ENCODE measurements at places on chromosomes 16 and 17. TPM values are rescaled to one million over a fixed set of nuclear protein-coding genes. Genes with fewer than 3 reads are reported as not detected.

DNA sequence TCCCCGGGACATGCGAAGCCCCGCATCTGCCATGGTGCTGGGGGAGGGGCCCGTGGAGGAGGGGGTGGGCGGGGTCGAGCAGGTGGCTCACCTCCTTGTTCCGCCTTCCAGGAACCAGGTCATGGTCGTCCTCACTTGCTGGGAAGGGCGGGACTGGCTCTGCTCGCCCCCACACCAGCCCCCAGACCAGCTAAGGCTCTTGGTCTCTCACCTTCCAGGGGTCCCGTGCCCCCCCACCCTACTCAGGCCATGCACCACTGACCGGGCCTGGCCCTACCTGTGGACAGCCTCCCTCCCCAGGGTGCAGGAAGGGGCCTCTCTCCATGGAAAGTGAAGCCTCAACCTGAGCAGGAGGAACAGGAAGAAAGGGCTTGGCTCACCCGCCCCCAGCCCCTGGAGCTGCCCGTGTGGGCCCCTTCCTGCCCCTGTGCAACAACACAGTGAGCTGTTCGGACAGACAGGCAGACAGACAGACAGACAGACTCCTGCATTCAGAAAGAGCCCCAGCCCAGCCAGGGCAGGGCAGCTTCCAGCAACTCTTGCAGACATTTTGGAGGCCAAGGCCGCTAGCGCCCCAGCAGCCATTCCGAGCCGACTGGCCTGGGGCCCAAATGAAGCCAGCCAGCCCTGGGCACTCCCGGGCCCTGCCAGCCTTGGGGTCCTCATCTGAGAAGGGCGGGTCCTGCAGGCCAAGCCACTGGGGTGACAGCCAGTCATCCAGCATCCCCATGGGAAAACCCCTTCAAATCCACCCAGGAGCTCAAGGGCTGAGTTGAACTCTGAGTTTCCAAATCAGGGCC, 8.1 kb upstream of the KREMEN2 start:
- no peak overlapping the region for H3K27ac ChIP-seq
- H3K4me1 ChIP-seq, result no peaks in the 10 kb centered on the region
- no peak for DNase-seq
- no peak overlapping the region for H3K4me3 ChIP-seq

GRCh38 chr17:17696882-17697633, 15.8 kb downstream of the RAI1 start:
- H3K4me3 ChIP-seq, result no peak overlapping the region
- DNase-seq, result no peak
- peaks cover 22% of the 10 kb centered on the region for H3K4me1 ChIP-seq
- peak overlapping the region; percentile 94 for H3K27ac ChIP-seq
- H3K27me3 ChIP-seq, result no peaks in the 10 kb centered on the region

DNA sequence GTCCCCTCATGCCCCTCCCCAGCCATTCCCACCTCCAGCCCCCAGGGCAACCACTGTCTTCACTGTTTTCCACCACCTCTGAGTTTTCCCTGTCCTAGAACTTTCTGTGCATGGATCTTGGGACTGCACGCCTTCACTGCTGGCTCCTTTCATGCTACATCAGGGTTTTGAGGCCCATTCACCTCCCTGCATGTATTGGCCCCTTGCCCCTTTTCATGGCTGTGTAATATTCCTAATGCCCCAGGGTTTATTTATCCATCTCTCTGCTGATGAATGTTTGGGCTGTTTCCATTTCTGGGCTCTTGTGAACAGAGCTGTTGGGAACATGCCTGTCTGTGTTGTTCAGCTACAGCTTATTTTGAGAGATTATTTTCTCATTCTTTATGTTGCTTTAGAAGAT, 205.0 kb downstream of the RBFOX3 start:
- no peak for DNase-seq

DNA sequence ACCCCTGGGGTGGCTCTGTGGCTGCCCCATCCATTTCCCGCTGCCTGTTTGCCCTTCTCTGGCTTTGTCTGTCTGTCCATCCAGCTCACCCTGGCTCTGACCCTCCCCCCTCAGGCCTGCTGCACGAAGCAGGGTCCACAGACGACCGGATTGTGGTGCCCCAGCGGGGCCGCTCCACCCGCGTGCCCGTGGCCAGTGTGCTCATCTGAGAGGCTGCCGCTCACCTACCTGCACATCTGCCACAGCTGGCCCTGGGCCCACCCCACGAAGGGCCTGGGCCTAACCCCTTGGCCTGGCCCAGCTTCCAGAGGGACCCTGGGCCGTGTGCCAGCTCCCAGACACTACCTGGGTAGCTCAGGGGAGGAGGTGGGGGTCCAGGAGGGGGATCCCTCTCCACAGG, 761 bp upstream of the LAT start:
- H3K4me1 ChIP-seq, result no peaks in the 10 kb centered on the region
- H3K4me3 ChIP-seq, result no peak overlapping the region
- no peaks in the 10 kb centered on the region for H3K36me3 ChIP-seq
- H3K27ac ChIP-seq, result no peak overlapping the region

GRCh38 chr17:27965224-27965623, 72.1 kb upstream of the LYRM9 start:
- H3K4me1 ChIP-seq, result peaks cover 13% of the 10 kb centered on the region
- H3K27ac ChIP-seq, result peak overlapping the region; percentile 4
- no peak overlapping the region for H3K4me3 ChIP-seq

DNA sequence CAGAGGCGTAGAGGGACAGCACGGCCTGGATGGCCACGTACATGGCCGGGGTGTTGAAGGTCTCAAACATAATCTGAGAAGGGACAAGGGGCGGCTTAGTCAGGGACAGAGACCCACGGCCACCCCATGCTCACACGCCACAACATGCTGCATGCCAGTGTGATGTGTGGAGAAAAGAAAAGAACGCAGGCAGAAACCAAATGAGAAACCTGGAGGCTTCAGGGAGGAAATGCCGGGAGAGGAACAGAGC, 1.1 kb downstream of the ACTG1 start:
- H3K27me3 ChIP-seq, result no peaks in the 10 kb centered on the region
- no peak for DNase-seq
- peak overlapping the region; percentile 77 for H3K4me3 ChIP-seq
- peaks cover 9% of the 10 kb centered on the region for H3K36me3 ChIP-seq
- peak overlapping the region; percentile 97 for H3K27ac ChIP-seq
- H3K4me1 ChIP-seq, result peaks cover 6% of the 10 kb centered on the region

DNA sequence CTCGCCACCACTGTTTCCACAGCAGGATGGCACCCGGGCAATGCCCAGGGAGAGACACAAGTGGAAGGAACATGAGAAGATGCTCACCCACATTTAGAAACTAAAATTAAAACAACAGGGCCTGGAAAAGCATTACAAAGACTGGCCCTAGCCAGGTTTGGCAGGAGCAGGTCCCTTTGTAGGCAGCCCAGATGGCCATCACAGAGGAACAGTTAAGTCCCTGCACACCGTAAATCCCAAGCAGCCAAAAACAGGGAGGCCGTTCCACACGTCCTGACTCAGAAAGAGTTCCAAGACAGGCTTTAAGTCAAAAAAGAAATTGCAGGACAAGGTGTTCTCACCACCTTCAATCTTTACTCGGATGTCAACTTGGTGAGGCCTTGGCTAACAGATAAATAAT, 127.1 kb downstream of the DYNLRB2 start:
- H3K4me3 ChIP-seq, result no peak overlapping the region
- H3K36me3 ChIP-seq, result no peaks in the 10 kb centered on the region
- DNase-seq, result no peak
- no peak overlapping the region for H3K27ac ChIP-seq

DNA sequence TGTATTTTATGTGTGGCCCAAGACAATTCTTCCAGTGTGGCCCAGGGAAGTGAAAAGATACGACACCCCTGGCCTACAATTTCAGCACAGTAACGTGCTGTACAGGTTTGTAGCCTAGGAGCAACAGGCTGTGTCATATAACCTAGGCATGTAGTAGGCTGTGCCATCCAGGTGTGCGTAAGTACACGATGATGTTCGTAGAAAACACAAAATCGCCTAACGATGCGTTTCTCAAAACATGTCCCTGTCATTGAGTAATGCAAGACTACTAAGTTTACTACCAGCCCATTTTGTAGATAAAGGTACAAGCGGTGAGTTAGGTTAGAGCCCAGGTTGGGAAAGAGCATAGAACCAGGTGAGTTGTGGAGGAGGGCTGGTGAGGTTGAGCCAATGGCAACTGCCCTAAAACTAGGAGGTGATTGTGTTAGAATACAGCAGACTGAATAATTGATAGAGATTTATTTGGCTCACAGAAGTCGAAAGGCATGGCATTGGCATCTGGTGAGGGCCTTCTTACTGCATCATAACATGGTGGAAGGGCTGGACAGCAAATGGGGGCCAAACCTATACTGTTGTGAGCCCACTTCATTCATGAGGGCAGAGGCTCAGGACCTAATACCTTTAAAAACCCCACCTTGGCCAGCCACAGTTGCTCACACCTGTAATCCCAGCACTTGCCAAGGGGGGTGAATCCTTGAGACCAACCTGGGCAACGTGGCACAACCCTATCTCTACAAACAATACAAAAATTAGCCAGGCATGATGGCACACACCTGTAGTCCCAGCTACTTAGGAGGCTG, 4.2 kb downstream of the EIF1 start:
- no peak overlapping the region for H3K27ac ChIP-seq
- no peaks in the 10 kb centered on the region for H3K27me3 ChIP-seq
- H3K36me3 ChIP-seq, result peaks cover 43% of the 10 kb centered on the region
- no peak overlapping the region for H3K4me3 ChIP-seq
- H3K4me1 ChIP-seq, result peaks cover 29% of the 10 kb centered on the region
- no peak for DNase-seq

Gene DNAJA2
- total RNA-seq, result 18.7 TPM

Gene USP10
- total RNA-seq, result 22.8 TPM
